Astrocyte of the hippocampus (primary cell): ENCODE measurements at places on chromosomes 2 and 18.

GRCh38 chr2:47094511-47095142 lies 60.5 kb downstream of the STPG4 start:
- DNase-seq = no peak

DNA sequence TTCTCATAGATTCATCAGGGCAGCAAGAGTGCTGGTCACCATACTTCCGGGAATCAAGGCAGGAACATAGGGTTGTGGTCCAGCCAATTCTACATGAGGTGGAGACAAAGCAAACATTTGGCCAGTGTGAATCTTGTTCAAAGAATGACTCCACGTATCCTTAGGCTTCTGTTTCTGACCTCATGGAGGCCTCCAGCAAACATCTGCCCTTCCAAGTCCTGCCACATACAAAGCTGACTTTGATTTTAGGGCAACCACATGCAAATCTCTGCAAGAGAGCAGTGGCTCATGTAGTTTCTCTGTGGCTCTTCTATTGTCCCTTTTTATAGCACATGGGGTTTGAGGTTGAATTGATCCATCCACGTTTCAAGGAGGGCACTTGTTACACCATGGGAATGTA lies 132.1 kb upstream of the MMADHC start:
- no peak for DNase-seq

- no peak for DNase-seq
Observed at GRCh38 chr2:101464841-101465240, 10.1 kb downstream of the RFX8 start.

- DNase-seq = no peak
Observed at GRCh38 chr2:45833968-45834344, 182.5 kb downstream of the PRKCE start.

DNA sequence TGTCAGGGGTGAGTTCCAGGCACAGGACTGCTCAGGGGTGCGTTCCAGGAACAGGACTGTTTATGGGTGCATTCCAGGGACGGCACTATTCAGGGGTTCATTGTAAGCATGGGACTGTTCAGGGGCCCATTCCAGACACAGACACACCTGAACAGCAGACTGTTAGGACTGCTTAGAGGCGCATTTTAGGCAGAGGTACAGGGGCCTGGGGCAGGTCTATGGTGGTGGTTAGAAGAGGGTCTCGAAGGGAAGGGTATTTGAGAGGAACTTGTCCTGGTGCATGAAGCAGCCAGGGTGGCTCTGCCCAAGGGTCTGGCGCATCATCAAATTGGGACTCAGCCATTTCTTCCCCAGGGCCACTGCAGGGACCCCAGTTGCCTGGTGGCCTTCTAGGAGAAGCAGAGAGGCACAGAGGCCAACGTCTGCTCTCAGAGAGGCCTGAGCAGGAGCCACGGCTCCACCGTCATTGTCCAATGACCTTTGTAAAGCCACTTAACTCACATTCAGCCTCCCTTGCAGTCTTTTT lies 14.8 kb upstream of the MLPH start:
- no peak for DNase-seq

GRCh38 chr2:142961202-142961601 lies 83.7 kb downstream of the KYNU start:
- DNase-seq = no peak

GRCh38 chr2:206457188-206457634 lies 13.9 kb downstream of the ADAM23 start:
- no peak for DNase-seq

DNA sequence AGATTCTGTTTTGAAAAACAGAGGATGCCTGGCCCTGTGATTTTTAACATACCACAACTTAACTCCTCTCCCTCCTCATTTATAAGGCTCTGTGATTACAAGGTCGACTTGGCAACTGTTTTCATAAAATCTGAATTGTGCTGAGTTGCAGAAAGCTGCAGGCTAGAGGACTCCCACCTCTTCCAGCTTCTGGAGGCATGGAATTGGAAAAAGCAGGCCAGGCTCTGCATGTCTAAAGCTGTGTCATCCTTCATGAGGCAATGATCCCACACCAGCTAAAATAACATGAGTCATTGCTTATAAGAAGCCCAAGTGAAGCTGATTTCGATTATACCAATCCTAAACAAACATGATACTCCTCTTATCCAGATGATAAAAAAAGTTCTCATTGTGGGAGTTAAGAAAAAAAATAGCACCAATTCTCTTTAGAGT lies 11.7 kb downstream of the ARHGAP28 start:
- DNase-seq = peak; percentile 87

DNA sequence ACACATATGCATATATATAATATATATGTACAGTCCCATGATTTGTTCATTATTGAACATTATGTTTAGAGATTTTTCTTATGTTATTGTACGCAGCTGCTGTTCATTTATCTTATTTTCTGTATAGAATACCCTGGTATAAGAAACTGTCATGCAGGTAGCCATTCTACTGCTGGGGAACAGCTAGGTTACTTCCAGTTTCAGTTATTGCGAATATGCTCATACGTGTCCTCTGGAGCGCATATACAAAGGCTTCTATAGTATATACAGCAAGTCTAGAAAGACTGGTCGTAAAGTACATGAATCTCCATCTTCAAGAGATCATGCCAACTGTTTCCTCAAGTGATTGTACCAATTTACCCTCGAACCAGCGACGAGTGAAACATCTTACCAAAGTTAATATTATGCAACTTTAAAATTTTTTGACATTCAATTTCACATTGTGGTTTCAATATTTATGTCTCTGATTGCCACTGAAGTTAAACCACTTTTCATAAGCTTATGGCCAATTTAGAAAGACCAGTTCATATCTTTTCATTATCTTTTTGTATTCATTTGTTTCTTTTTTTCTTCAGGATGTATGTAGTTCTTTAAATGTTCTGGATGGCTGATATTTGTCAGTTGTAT lies 53.5 kb downstream of the RDH14 start:
- no peak for DNase-seq

DNA sequence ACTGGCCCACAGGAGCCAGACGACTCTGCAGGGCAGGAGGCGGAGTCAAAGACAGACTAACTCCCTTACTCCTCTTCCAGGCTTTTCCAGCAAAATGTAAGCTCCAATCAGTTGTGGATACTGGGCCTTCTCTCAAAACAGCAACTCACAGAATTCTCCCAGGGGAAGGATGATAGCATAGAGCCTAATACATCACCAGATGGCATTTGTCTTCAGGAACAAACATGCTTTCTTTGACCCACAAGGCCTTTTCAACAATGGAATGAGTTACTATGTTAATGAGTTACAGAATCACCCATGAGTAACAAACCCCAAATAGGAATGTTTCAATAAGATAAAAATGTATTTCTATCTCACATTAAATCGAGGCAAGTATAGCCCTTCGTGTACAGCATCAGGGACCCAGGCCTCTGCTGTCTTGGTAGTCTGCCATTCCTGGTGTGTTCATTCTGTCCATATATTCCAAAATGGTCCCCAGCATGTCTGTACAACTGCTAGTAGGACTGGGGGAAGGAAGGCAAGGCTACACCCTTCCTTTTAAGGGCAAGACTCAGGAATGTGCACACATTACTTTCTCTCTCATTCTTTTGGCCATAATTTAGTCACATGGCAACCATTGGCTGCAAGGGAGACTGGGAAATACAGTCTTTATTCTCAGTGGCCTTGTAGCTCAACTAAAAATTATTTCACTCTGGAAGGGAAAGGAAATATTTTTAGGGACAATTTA lies 76.4 kb downstream of the BOD1L2 start:
- peak; percentile 19 for DNase-seq

GRCh38 chr18:78582181-78582709 lies 397.4 kb upstream of the SALL3 start:
- DNase-seq = no peak

DNA sequence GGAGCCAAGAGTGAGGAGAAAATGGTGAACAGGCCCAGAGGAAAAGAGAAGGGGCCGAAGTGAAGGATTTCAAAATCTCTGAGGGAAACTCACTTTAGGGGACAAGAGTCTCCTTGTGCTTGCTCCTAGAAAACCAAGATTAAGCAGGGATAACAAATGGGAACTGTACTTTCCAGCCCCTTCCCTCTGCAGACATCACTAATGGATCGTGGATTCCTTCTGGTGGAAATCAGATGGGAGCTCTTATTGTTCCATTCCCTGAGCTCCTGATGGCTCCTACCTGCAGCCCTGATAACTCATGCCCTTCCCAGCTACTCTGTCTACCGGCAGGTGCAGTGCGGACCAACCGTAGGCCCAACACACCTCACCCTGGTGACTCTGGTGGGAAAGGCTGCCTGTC lies 20.6 kb upstream of the RESP18 start:
- DNase-seq = no peak

DNA sequence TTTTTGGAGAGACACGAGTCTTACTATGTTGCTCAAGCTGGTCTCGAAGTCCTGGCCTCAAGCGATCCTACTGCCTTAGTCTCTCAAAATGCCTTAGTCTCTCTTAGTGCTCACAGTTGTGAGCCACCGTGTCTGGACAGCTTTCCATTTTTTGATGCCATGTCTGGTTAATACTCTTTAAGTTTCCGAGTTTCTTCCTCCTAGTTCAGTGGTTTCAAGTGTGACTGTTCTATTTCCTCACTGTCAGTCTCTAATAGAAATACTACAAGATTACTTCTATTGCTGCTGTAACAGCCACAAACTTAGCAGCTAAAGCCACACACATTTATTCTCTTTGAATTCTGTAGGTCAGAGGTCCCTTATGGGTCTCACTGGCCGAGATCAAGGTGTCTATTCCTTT lies 125.1 kb upstream of the MGAT5 start:
- DNase-seq = no peak

- no peak for DNase-seq
Observed at GRCh38 chr2:200839513-200839912, 24.9 kb downstream of the CLK1 start.

GRCh38 chr2:66303471-66303870 lies 131.5 kb upstream of the MEIS1 start:
- no peak for DNase-seq

- DNase-seq = no peak
Observed at GRCh38 chr2:241775223-241776177, 1.1 kb upstream of the GAL3ST2 start.

DNA sequence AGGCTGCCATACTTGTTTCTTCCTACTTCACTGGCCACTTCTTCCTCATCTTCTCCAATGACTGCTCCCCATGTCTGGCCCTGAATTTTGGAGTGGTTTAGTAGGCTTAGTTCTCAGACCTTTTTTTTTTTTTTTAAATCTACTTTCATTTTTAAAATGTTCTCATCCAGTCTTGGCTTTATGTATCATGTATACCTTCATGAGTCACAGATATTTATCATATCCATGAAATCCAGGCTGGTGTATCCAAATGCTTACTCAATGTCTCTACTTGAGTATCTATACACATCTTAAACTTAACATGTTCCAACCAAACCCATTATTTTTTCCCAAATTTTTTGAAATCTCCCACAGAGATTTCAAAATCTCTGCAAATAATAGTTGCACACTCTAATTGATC lies 26.3 kb upstream of the CFAP36 start:
- no peak for DNase-seq

DNA sequence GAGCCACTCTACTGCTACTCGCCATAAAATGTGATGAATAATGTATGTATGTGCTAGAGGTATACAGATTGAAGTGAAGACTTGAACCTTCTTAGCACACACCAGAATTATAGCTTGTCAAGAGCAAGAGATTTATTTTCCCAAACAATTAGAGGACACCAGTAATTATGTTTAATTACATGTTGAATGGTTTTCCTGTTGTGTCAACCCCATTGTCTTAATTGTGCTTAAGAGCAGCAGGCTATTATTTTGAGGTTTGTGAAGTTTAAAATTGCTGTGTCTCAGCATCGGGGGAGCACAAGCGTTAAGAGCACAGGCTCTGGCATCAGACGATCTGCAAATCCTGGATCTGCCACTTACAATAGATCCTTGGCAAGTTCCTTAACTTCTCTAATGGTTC lies 29.0 kb downstream of the KIF5C start:
- DNase-seq = no peak

DNA sequence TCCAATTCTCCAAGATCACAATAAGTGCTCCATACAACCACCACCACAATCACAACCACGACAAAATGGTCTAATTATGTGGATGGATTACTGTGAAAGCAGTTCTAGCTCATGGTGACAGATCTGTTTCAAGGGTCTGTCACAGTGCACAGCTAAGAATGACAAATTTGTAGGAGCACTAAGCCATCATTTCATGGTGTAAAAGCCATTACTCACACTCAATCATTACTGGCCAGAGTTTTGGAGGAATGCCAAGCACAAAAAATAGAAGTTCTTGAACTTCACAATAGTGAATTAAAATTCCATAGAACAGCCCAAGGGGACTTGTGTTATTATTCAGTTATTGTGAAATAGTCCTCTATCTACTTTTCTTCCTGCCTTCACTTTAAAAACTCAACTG lies 2.3 kb downstream of the CPS1 start:
- peak; percentile 53 for DNase-seq

DNA sequence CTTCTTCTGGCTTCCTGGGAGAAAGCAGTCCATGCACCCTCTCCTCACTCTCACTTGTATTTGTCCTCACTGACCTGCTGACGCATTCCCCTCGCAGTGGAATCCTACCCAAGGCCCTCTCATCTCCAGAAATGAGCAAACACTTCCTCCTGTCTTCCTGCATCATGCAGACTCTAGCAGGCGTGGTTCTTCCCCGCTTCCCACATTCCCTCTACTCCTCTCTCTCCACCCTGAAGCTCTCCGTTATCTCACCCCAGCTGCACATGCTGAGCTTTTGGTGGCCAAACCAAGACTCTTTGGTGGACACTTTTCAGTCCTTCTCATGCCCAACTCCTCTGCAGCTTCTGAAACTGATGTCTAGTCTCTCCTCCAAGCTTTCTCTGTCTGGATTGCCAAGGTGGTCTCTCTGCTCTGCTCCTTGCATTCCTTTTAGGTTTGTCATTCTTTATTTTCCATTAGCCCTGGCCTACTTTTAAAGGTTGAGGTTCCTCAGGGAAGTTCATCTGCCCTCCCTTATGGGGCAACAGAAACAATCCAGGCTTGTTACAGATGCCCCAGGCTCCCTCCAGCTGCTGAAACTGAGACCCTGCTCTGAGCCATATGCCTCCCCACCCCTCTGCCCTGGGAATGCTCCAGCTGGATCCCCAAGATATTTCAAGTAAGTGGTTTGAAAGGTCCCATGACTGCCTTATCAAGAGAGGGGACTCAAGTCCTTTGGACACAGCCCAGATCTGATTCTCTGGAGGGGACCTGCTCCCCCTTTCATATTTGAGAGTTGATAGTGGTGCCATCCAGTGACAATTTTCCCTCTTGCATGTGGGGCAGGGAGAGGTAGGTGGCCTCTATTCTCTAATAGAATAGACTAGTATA lies 835 bp upstream of the IL18RAP start:
- no peak for DNase-seq

GRCh38 chr2:150081775-150082481 lies 405.5 kb downstream of the RND3 start:
- no peak for DNase-seq

- DNase-seq = no peak
Observed at GRCh38 chr2:60350791-60351190, 202.7 kb downstream of the BCL11A start.
